ENCODE measurements at places on chromosomes 3 and 15. TPM values are rescaled to one million over a fixed set of nuclear protein-coding genes. Genes with fewer than 3 reads are reported as not detected.

SUCNR1 gene
- total RNA-seq, result not detected

NISCH gene
- 23.6 TPM for total RNA-seq

TMA7 gene
- total RNA-seq, result 156 TPM

C3orf70 gene
- total RNA-seq, result 0.97 TPM

KBTBD13 gene
- 1.8 TPM for total RNA-seq

AQR gene
- 9.2 TPM for total RNA-seq

NPAP1 gene
- total RNA-seq, result not detected

NR1I2 gene
- total RNA-seq, result not detected

TUSC7 gene
- not detected for total RNA-seq

CPNE9 gene
- total RNA-seq, result not detected
